Stimulated activated CD8-positive, alpha-beta memory T cell treated with anti-CD3 and anti-CD28 coated beads, Interleukin-7, amount 100 ng/mL, for 24 hours (primary cell): ENCODE measurements at places on chromosomes 11 and 22.
A peak's percentile ranks its signal among the peaks of the same experiment; 100 is the strongest.

- no peak for DNase-seq
Measured at GRCh38 chr11:12777208-12777874, 103.1 kb downstream of the TEAD1 start.

DNA sequence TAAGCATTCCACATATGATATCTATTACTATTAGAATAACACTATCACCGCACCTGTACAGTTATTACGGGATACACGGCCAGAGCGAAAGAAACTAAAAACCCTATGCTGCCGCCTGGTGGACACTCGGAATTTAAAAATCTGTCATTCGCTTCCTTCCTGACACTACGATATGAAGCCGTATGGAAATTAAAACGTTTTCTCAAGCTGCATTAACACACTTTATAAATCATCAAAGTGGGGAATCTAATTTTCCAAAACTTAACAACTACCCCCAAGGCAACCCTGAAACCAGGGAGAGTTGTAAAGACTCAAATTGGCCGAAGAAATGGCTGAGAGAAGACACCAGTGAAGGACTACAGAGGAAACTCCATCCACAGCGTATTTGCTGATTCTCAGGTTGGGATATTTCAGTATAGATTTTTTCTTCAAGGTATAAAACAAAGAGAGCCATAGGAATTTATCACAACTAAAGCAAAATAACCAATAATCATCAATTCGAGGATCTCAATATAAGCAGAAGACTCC, 1.4 kb downstream of the CCDC73 start:
- DNase-seq, result peak; percentile 51

DNA sequence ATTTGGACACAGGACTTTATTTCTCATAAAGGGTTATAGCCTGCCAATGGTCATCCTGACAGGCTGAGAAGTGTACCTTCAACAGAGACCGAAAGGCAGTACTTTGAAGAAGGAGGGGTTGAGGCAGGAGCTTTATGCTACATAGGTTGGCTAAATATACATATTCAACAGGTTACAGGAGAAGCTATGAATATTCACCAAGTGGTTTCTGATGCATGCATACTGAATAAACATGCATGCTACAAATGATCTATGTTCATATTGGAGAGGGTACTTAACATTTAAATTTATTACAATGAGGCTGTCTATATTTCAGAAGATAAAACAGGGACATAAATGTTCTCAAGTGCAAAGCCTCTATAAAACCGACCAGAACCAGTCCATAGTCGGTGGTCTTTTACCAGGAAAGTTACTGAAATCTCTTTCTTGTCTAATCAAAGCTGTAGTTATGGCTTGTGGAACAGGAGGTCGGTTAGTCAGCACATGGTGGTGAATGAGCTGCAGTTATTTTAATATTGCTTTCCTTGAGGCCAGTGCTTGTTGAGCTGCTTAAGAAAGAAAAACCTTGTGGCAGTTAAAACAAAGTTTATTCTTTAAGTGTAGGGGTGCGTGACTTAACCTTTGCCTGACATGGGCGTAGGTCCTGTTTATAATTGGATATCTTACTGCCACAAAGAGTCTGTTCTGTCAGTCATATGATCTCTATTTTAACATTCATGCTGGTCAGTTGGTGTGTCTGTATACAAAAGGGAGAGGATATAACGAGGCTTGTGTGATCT, 19.5 kb downstream of the CNTF start:
- no peak for DNase-seq

- no peak for DNase-seq
Measured at GRCh38 chr11:76636826-76637460, 33.6 kb downstream of the LRRC32 start.

- no peak for DNase-seq
Measured at GRCh38 chr22:36010090-36010489, 18.5 kb downstream of the RBFOX2 start.

DNA sequence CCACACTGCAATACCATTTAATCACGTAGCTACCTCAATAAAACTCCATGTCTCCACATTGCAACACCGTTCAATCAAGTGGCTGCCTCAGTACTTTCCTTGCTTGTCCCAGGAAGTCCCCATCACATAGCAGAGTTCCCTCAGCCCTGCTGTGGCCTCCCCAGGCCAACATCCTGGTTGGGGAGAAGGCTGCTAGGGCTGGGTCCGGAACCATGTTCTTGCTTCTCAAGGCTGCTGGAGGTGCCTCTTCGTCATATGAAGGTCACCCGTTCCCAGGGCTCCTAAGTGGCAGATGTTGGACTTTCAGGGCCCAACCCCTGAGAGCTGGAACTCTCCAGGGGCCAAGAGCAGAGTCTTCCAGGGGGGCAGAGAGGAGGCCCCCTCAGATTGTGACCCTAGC, 3.3 kb downstream of the ART5 start:
- DNase-seq, result no peak

GRCh38 chr11:77548552-77549445, 41.0 kb upstream of the AQP11 start:
- no peak for DNase-seq

DNA sequence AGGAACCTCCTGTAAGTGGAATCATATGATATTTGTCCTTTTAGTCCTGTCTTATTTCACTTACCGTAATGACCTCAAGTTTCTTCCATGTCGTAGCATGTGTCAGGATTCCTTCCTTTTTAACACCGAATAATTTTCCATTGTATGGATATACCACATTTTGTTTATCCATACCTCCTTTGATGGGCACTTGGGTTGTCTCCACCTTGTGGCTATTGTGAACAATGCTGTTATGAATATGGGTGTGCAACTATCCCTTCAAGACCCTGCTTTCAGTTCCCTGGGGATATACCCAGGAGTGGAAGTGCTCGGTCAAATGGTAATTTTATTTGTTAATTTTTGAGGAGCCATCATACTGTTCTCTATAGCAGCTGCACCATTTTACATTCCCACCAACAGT, 244.9 kb upstream of the BLID start:
- no peak for DNase-seq

GRCh38 chr11:84140386-84141169, 854.4 kb upstream of the CCDC90B start:
- DNase-seq, result no peak

GRCh38 chr11:97143463-97143862, 753.6 kb downstream of the JRKL start:
- no peak for DNase-seq

DNA sequence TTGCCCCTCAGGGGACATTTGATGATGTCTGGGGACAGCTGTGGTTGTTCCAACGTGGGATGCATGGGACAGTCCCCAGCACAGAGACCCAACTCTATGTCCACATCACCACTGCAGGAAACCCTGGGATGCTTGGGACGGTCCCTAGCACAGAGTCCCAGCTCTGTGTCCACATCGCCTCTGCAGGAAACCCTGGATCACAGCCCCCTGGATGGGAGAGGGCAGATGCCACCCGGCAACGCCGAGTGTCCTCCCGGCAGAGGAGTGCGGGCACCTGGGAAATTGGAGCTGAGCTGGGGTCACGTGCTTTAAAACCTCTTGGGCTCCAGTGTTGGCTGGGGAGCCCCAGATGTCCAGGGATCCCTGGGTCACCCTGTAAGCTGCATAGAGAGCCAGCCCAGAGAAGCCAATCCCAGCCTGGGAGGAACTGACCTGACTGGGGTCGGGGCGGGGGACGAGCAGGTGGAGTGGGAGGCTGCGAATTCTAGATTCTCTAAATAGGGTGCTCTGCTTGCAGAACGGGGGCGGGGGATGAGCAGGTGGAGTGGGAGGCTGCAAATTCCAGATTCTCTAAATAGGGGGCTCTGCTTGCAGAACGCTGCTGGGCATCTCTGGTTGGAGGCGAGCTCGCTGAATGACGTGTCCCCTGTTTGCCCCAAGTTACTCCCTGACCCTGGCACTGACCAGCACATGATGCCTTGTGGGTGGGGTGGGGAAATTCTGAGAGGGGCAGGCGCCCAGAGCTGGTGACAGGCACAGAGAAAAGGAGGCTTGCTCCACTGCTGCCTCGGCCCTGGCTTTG, 1197.8 kb downstream of the BRD1 start:
- no peak for DNase-seq

DNA sequence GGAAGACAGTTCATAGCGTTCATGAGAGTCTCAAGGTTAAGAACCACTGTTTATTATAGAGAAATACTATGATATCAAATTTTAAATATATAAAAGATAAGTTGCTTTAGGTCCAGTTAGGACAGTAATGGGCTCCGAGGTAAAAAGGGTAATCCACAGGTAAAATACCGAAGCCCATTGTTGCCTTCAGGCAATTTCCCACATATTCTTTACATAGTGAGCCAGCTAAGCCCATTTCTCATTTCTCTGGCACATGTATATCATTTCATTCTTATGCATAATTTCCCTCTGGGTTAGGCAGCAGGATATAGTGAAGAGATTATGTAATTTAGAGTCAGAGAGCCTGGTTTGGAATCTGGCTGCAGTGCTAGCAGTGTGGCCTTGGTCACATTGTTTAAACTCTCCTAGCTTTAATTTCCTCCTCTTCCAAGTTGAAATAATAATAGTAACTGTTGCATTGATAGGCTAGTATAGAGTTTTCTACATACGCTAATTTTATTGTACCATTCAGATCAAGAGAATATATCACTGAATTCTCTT, 7.6 kb upstream of the POU2AF1 start:
- no peak for DNase-seq

DNA sequence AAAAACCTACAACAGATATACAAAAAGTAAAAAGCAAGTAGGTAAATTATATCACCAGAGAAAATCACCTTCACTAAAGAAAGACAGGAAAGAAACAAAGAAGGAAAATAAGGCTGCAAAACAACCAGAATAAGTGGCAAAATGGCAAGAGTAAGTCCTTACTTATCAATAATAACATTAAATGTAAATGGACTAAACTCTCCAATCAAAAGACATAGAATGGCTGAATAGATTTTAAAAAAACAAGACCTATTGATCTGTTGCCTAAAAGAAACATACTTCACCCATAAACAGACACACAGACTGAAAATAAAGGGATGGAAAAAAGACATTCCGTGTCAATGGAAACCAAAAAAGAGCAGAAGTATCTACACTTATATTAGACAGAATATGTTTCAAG, 695.7 kb upstream of the FAT3 start:
- DNase-seq, result no peak

DNA sequence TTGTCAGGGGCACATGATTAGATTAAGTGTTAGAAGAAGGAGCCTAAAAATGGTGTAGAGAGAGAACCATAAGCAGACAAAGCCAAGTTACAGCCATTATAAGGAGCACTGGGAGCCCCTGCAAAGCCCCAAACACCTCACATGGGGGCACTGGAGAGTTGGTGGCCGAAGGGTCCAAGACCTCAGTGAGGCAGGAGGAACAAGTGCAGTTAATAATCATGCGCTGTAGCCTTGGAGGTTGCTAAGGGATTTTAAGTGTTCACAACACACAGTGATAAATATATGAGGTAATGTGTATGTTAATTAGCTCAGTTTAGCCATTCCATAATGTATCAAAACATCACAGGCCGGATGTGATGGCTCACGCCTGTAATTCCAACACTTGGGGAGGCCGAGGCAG, 54.4 kb upstream of the JAM3 start:
- DNase-seq, result no peak

DNA sequence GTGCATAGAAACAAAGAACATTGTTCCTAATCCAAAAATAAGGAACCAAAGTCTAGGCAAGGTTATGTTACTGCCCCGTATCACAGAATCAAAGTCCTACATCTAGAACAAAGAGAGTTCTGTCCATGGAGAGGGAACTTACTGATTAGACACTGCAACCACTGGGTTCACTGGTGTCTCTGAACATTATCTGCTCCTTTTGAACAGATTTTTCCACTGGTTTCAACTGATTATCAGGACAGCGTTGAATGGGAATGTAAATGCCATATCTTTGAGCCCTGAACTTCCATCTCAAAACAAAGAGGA, 20.1 kb upstream of the OR8D2 start:
- DNase-seq, result no peak

- DNase-seq, result no peak
Measured at GRCh38 chr11:33819278-33820035, 45.1 kb upstream of the FBXO3 start.

DNA sequence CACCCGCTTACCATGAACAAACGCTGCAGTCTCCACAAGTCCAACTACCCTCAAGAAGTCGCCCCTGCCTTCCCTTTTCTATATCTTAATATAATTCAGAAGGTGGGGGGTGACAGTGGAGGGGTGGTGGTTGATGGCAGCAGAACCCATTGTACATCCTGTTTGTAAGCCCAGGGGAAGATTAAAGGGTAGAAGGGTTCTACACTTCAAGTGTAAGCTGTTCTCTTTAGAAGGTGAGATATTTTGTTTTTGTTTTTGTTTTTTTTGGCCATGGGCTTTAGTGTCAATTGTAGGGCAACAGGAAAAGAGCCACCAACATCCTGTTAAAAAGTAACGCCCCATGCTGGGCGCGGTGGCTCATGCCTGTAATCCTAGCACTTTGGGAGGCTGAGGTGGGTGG, 34.9 kb upstream of the RRAS2 start:
- DNase-seq, result no peak

DNA sequence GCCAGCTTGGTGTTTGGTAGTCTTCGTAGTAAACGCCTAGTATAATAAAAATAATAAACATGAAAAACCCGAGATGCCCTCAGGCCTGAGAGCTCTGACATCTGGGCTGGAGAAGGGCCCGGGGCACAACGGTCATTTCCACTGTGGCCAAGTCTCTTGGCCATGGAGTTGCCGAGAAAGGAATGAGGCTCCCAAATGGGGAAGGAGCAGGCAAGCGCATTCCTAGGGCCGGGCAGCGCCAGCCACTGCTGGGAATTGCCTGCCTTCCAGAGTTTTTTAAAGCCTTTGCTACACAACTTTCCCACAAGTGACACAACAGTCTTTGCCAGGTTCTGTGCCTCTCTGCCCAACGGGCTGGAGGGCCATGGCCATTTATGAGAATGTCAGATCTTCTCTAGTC, 103.4 kb downstream of the NAV2 start:
- no peak for DNase-seq

DNA sequence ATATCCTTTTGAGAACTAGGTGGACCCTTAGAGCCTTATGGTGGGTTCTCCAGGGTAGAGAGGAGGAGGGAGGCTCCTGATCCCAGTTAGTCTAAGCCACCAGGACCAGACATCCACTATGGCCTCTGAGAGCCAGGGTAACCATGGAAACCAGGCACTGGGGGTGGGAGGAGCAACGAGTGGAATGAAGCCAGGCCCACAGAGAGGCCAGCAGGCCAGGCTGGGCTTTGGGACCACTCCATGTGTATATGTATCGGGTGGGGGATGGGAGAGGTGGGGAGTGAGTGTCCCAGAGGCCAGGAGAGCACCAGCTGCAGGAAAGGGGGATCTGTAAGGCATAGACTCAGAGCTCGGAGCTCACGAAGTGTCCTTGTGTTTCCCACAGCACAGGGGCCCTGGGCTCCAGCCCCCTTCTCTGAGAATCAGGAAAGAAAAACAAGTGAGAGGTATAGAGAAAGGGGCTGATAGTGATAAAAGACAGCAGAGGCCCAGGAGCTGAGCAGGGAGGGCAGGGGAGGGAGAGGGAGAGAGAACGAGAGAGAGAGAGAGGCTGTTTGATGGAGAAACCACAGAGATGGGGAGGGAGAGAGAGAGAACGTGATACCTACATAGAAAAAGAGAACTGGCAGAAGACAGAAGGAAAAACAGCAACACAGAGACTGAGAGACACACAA, 15.5 kb upstream of the TSPAN18 start:
- DNase-seq, result no peak
